GM18507 (cell line): ENCODE measurements at places on chromosomes 5 and 9.
A peak's percentile ranks its signal among the peaks of the same experiment; 100 is the strongest.

- no peak for DNase-seq
These were observed 25.8 kb upstream of the IFNA14 start for GRCh38 chr9:21265421-21266189.

GRCh38 chr9:136051837-136052471 is 43.1 kb downstream of the NACC2 start:
- no peak for DNase-seq

- no peak for DNase-seq
These were observed 2039.1 kb upstream of the CDH9 start for GRCh38 chr5:29077451-29077850.

DNA sequence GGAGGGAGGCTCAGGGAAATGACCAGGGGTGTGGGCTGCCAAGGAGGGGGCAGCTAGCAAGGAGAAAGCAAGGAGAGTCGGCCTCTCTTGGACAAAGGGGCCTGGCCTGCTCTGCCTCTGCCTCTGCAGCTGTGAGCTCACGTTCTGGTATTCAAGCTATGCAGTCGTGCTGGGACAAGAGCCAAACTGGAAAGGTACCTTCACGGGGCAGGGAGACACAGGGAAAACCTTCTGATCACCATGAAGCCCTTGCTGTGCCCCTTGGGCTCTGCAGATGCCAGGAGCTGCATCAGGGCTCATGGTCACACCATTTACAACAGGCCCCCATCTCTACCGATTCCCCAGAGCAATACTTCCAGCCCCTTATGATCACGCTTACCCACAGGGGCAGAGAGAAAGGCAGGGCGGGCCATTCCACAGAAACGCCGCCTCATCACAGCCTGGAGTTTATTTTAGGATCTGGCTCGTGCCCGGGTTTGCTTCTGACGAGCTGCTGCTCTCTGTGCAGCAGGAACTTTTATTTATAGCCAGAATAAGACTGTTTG is 63.2 kb downstream of the PRRT1B start:
- no peak for DNase-seq

DNA sequence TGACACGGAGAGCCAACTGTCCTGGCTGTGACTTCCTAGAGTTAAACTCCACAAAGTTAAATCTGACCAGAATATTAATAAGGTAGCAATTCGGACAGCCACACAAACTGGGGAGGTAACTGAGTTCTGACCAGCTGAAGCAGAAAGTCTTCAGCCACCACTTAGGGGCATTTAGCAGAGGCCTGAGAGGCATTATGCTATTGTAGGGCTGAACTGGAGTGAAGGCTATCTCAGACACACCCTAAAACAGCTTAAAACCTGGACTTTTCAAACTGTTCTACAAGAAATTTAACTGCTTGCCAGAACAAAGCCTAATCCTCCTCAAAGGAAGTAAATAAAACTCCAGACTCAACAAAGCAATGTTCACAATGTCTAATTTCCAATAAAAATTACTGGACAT is 32.4 kb downstream of the RANBP6 start:
- DNase-seq: no peak

- no peak for DNase-seq
These were observed 48.9 kb downstream of the APBA1 start for GRCh38 chr9:69623276-69623675.

DNA sequence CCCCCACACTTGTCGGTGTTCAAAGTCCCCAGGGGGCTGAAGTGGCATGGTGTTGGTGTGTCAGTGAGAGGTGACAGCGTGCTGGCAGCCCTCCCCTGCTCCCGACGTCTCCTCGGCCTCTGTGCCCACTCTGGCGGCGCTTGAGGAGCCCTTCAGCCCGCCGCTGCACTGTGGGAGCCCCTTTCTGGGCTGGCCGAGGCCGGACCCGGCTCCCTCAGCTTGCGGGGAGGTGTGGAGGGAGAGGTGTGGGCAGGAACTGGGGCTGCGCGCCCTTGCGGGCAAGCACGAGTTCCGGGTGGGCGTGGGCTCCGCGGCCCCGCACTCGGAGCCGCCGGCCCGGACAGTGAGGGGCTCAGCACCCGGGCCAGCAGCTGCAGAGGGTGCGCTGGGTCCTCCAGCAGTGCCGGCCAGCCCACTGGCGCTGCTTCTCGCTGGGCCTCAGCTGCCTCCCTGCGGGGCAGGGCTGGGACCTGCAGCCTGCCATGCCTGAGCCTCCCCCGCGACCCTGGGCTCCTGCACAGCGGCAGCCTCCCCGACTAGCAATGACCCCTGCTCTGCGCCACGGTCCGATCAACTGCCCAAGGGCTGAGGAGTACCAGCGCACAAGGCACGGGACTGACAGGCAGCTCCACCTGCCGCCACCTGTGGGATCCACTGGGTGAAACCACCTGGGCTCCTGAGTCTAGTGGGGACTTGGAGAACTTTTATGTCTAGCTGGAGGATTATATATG is 224.1 kb upstream of the RIOK2 start:
- DNase-seq: no peak

- no peak for DNase-seq
These were observed 25.6 kb downstream of the CSF2 start for GRCh38 chr5:132099076-132099748.

DNA sequence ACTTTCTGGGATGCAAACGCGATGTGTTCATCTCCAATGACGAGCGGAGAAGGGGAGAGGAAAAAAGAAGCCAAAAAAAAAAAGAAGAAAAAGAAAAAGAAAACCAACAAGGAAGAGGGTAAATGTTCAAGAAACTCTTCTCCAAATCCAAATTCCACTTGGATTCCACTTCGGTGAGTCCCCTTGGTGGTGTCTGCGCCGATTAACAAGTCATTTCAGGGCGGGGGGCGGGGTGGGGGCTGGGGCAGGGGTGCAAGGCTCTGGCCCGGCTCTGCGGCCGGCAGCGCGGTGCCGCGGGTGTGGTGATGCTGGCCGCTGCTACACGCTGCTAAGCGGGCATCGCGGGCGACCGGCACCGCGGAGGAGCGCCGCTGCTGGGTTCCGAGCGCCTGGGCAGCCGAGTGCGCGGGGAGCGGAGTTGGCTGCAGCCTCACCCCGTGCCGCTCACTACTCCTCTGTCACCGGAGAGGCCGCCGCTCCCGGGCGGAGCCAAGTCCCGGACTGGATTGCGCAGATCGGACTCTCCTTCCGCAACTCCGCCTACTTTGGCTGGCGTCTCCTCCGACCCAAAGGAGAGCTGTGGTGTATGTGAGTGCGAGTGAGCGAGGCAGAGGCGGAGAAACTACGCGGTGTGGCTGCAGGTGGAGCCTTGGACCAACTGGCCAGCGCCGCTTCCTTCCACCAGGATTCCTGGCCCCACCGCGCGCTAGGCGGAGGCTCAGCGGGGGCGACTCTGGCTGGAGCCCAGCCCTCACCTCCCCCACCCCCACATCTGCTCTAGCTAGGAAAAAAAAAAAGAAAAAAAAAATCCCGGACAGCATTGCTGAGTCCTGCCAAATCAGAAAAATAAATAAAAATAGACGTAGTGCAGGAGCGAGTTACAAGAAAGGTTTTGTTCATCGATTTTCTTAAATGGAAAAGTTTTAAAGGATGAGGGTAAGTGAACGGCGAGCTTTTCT is at the start of gene SEMA6A:
Gene SEMA6A (minus strand): TSS at position 457 of the 959 bp plus-strand sequence. CDS start 69,879 bp downstream, outside the sequence.
- DNase-seq: peak; percentile 73

DNA sequence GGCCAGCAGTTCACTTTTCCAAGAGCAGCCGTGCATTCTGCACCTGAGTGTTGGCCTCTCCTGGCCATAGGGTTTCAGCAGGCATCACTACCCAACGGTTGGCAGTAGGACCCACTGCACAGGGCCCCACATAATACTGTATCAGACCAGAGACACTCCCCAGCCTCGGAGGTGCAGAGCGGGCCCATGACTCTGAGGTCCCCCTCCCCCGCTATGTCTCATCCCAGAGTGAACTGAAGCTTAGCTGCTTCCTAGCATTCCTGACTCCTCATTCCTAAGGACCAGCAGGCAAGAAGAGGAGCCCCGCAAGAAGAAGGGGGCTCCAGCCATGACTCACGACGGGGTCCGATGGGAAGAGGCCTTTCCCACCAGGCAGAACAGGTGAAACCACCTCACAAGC is 67.2 kb downstream of the CAMSAP1 start:
- no peak for DNase-seq

DNA sequence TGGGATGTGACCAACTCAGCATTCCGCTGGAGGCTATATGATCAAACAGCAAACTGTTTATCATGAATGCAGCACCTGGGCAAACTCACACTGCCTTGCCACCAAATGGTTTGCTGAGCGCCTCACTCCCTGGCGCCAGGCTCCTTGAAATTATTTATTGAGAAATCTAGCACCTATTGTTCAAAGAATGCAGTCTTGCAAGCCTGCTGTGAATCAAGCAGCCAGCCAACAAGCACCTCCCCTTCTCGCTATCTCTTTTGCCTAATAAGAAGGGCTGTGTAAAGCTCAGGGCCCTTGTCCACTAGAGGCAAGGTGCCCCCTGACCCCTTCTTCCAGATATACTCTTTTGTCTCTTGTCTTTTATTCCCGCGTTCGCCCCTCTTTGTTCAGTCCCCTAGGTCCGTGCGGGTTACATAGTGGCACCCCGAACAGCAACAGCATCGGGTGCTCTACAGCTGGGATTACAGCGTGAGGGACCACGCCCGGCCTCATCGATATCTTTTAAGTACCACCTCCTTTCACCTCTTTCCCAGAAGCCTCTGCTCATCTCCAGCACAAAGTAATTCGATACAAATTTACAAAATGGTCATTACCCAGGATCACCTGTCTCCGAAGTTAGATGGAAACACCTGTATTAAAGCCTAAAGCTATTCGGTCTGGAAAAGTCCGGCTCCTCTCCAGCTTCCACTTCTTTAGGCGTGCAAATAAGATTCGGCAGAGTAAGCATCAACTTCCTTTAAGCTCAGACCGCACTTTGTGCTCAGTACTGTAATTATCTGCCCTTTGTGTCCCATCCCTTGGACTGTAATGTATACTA is 896 bp downstream of the RIGI start:
- no peak for DNase-seq

DNA sequence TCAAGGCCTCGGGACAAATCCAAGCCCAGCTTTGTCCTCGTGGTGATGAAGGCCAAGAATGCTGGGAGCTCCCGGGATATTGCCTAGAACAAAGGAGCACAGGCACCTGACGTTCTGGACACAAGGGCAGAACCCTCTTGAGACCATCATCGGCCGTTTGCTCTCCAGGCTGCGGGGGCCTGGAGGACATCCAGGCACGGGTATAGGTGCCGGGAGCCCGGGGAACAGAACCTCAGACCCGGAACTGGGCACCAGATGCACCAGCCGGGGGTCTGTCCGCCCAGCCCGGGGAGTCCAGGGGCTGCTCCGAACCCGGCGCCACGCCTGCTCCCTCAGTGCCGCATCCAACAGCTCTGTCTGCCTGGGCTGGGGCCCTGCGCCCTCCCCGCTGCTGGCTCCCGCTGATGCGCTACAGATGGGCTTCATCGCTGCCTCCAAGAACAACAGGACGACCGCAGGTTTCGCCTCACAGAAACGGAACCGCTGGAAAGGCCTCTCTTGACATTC is 88.0 kb downstream of the ADAMTS2 start:
- no peak for DNase-seq

DNA sequence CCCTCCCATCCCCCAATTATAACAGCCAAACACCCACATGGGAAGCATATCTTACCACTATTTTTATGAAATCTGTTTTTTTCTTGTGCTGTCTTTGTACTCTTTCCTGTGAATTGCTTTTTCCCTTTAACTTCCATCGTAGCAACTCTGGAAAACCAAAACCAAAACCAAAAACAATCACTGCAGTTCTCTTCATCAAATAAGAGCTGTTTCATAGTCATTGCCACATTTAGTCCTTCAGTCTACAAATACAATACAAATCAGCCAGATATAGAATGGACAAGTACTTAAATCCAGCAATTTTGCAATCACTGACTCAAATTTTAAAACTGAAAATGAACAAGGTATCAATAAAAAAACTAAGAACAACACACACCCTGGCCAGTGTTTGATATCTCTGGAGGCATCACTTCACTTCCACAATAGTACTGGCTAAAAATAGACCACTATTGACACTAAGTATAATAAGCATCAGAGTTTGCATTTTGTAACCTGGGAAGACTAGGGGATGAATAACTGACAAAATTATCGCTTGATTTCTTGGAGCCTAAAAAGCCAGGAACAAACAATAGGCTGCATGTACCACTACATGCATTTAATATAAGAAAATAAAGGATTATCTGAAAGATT is 5.4 kb downstream of the PUM3 start:
- no peak for DNase-seq
